Activated naive CD8-positive, alpha-beta T cell treated with anti-CD3 and anti-CD28 coated beads, Interleukin-2, amount 10 ng/mL, durations not matched to agents 7 days and 5 days (primary cell): ENCODE measurements at places on chromosomes 2 and 18.

DNA sequence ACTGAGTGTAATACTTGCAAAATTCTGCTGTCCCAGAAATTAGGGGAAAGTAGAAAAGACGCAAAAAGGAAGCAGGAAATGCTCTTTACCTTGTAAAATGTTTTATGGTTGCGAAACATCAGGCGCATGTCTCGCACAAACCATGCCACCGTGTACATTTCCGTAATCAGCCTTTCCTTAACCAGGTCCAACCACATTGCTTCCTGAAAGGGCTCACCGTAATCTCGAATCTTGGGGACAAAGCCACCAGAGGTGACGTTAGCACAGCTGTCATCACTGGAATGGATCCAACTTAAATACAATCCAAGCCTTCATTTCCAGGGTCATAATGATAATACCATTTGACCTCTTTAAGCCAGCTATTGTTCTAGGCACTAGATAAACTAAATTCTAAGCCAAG is 49.3 kb downstream of the SP110 start:
- no peak for DNase-seq

DNA sequence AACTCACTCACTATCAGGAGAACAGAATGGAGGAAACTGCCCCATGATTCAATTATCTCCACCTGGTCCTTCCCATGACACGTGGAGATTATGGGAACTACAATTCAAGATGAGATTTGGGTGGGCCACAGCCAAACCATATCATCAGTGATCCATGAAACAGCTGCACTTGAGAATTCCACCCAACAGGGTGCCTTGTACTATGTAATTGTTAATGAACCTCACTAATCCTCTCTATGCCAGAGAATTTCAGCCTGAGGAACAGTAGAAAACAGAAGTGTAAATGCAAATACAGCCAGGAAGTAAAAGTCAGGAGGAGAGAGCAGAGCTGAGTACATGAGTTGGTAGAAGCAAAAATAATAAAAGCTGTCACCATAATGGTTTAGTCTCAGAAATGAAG is 261.4 kb downstream of the EPHA4 start:
- DNase-seq = no peak

- no peak for DNase-seq
Measured at GRCh38 chr2:75381032-75381431, 179.7 kb downstream of the EVA1A start.

- no peak for DNase-seq
Measured at GRCh38 chr2:97688062-97688827, 18.7 kb downstream of the C2orf92 start.

DNA sequence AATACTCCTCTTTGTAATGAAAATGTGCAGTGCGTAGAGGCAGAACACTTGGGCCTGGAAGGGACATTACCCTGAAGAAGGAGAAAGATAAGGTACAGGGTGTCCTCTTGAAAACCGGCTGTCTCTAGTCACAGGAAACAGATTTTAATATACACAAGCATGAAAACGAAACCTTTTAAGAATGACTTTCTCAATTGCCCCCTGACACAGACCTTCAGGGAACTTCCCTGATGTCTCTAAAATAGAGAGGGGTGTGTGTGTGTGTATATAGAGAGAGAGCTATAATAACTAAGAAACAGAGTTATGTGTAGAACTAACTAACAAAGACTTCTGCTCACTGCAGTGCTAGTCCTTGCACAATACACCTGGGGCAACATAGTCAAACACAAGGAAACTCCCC is 780.0 kb downstream of the CNTNAP5 start:
- DNase-seq = no peak

- no peak for DNase-seq
Measured at GRCh38 chr2:74072565-74072964, 75.1 kb downstream of the BOLA3 start.

DNA sequence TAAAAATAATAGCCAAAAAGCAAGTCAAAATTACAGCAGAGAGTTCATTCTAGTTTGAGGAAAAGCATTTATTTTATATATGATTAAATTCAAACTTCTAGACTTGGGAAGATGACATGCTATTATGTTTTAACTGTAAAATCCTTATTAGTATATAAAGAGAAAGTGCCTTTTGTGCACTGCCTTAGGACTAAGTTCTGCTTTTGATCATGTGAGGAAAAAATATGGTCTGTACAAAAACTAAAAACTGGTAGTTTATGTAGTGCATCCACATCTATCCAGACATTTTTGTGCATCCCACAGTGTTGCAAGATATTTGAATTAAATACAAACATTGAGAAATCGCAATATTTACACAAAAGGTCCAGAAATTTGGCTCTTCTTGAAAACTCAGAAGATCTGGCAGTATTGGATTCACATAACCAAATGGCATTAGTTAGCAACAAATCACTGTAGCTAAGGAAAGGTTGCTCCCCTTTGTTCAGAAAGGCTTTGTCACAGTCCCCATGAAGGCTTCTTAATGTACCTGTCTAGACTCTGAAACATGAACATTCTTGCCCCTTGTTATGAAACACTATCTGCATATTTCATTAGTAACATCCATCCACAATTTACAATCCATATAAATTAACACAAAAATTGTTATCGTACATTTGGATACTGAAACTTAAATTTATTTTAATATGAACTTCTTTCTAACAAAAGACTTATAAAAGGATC is 2.2 kb downstream of the MMADHC start:
- no peak for DNase-seq
